Dermis lymphatic vessel endothelial cell (primary cell): ENCODE measurements at places on chromosomes 3 and 15. TPM values are rescaled to one million over a fixed set of nuclear protein-coding genes. Genes with fewer than 3 reads are reported as not detected.

The IL20RB gene
- 0.17 and 0.54 TPM in 2 replicates for total RNA-seq

The DENND4A gene
- total RNA-seq, result 20.2 and 27.5 TPM in 2 replicates

The AMOTL2 gene
- total RNA-seq, result 23.6 and 58.7 TPM in 2 replicates

The CAPN3 gene
- 0.65 and 0.69 TPM in 2 replicates for total RNA-seq

The GPR27 gene
- not detected in 2 replicates for total RNA-seq

The SUSD5 gene
- 0.17 and 0.33 TPM in 2 replicates for total RNA-seq

The CHRD gene
- 0.43 and 0.69 TPM in 2 replicates for total RNA-seq
